ENCODE measurements at places on chromosomes 3 and 15.
A peak's percentile ranks its signal among the peaks of the same experiment; 100 is the strongest.

DNA sequence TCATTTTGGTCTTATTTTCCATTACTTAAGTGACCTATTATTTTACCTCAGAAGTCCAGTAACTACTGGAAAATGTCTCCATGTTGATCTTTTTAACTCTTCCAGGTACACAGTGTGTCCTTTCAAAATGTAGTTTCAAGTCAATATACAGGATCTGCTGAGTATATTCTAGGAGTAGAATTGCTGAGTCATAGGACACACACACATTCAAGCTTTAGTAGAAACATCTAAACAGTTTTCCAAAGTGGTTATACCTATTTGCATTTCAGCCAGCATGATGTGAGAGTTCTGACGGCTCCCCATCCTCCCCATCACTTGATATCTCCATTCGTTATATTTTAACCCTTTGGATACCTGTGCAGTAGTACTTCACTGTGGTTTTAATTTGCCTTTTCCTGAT lies 271.9 kb downstream of the MCTP2 start:
- no peak for DNase-seq

GRCh38 chr15:29440541-29440940 lies 170.9 kb upstream of the NSMCE3 start:
- DNase-seq: no peak

- no peak for DNase-seq
Measured at GRCh38 chr3:48129921-48130320, 58.3 kb downstream of the CDC25A start.

GRCh38 chr15:48300038-48300437 lies 31.2 kb upstream of the DUT start:
- DNase-seq: no peak

DNA sequence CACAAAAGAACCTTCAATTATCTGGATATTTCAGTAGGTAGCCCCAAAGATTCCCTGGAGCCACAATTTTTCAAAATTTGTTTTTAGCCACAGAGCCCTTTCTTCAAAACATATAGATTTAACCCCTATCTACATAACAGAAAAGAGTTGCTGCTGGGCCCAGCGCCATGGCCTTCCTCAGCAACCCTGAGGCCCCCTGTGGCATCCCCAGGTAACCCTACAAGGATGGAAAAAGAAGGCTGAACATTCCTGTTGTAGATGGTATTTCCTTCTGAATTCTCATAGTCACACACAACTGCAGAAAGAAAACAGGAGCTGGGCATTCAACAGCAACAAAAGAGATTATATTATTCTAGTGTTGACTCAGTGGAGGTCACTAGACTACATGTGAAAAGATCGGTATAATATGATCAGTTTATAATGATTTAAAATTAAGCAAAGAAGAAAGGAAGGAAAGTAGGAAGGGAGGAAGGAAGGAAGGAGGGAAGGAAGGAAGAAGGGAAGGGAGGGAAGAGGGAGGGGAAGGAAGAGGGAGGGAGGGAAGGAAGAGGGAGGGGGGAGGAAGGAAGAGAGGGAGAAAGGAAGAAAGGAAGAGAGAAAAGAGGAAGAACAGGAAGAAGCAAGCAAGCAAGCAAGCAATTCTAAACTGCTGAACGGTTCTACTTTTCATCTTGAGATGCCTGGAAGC lies 342.5 kb upstream of the NR2F2 start:
- no peak for DNase-seq

- DNase-seq: no peak
Measured at GRCh38 chr3:58150810-58151199, 60.0 kb downstream of the DNASE1L3 start.

DNA sequence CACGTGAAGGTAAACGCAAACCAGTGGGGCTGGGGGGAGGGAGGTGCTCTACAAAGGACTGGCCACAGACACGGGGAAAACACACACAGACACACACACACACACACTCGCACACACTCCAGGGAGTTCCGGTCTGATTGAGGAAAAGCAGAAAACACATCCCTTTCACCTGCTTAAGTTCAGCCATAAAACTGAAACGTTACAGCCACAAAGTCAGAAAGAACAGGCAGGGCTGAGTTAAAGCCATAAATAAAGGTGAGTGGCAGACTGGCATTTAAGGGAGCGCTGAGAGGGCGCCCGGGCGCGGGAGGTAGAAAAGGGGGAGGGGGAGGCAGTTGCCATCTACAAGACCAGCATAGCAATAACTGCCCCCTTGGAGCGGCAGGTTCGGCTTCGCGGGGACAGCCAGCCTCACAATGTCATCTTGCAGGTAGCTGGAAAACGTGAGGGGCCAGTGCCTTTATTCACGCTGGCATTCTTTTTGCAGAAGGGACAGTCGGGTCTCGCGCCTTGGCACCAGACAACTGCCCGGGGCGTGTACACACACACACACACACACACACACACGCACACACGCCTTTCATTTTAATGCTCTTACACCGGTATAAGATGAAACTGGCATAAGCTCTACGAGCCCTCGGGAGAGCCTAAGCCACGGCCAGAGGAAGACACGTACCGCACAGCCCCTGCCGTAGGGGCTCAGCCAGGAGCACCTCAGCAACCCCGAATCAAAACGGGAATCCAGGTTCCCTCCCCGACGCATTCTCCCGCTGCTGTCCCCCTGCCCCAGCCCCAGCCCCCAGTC lies 866 bp downstream of the TNIK start:
- DNase-seq: peak; percentile 82

DNA sequence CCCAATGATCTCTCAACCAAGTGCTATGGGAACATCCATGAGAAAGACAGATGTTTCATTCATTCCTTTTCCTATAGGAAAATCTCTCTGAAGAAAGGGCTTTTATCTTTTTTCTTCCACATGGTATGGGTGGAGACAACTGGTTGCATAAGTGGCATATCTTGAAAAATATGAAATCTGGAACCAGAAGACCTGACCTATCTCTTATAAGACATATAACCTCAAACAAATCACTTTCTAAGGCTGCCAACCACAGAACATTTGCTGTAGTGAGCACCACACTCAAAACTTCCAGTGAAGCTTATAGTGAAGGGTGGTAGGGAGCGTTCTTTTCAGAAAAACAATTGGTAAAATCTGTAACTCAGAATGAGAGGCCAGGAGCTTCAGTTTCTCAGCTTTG lies 58.5 kb downstream of the SHQ1 start:
- no peak for DNase-seq
